ENCODE measurements at places on chromosomes 11 and 22.

DNA sequence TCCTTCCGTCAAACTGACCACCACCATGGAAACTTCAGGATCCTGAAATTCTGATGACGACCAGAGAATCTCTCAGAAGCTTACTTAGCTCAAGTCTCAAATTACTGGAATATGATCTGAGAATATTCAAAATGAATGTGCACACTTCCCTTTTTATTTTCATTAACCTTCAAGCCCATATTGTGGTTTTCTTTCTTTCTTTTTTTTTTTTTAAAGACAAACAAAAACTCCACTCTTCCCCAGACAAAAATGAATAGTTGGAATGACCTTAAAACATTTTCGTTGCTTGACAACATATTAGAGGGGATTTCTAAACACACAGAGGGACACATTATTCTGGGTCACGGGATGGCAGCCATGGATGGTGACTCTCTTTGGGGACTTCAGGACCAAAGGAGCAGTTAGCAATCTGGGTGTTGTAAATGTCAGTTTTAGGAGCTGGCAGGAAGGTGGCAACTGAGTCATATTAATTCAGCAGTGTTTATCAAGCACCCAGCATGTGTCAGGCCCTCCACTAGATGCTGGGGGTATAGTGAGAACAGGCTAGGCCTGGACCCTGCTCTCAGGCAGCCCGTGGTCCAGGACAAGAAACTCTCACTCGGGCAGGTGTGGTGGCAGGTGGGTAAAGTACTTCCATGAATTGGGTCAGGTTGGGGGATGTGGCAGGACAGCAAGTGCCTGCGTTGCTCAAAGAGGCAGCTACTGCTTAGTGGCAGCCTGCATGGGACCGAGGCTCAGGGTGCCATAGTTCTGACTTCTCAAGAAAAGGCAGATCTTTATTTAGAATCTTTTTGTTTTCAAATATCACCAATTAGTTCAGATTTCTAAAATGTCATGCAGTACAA, 126.1 kb downstream of the HIPK3 start:
- DNase-seq, result peak; percentile 13

DNA sequence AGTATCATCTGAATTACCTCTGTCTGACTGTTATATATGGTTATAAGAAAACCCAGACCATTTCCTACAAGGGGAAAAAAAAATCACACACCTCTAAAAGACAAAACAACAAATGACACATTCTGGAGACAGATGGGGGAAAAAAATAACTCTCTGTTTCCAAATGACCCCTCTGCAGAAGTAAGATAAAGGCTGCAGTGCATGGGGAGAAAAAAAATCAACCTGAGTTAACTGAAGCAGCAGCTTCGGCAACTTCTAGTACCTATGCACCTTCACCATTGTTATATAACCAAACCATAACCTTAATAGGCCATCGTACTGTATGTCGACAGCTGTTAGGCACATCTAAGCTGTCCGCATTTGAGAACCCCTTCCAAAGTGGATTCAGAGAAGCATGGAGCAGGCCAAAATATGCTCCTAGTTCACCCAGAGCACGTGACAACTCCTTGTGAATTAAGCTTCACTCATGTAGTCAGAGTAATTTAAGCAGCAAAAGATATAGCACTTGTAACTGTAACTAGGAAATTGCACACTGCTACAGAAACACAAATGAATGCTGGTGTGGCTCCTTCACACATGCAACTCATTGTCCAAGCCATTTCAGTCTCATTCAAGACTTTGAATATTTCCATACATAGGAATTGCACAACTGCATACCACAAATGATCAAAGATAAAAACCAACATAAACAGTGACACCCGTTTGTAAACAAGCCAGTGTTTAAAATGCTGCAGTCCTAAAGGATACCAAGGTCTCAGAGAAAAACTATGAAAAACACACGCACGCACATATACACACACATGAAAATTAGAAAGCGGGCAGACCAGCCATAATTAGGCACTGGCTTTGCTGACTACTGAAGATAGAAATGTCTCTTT, 2.7 kb downstream of the SIK3 start:
- no peak for DNase-seq

GRCh38 chr11:117366248-117366647, 38.6 kb downstream of the CEP164 start:
- DNase-seq, result no peak

GRCh38 chr11:101620026-101620425, 36.2 kb upstream of the TRPC6 start:
- no peak for DNase-seq

DNA sequence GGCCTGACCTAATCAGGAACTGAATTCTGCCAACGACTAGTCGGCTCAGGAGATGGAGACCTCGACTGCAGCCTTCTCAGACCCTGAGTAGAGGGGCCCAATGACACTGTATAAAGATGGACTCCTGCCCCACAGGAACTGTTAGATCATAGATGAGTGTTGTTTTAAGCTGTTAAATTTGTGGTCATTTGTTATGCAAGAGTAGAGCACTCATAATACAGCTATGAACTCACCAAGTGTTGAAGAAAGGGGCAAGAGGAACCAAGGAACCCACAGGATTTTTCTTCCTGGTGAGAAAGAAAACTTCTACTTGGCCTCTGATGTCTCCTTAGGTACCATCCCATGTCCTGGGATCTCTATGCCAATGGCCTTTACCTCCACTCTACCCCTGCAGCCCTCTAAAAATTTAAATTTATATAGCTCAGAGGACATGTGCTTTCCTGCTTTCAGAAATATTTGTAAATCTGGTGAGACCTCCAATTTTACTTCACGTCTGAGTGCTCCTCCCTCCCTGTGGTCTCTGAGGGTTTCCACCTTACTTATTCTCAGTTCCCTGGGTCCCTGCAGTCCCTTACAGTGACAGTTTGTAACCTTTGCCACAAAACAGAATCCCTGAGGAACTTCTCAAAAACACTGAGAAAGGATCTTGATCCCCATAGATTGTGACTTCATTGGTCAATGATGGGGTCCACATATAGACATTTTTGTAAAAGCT, 256.3 kb upstream of the ARHGAP20 start:
- DNase-seq, result peak; percentile 67

GRCh38 chr22:30054764-30055069, 25.5 kb upstream of the HORMAD2 start:
- DNase-seq, result no peak

- DNase-seq, result no peak
Measured at GRCh38 chr11:22349491-22349890, 11.3 kb downstream of the SLC17A6 start.

DNA sequence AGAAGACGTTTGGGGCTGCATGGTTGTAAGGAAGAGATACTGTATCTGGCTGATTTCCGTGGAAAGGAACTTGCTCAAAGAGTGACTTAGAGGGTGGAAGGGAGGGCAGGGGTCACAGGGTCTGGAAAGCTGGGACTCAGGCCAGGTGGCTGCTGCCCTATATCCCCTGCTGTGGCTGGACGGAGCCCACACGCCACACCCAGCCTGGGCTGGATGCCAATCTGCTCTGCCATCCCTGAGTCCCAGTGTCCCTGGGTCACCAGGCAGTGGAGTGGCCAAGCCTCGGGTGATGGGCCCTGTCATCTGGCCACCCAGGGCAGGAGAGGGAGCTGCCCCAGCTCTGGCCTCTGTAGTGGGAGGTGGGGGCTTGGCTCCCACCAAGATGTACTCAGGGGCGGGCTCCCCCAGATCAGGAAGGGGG, 26.5 kb upstream of the KRTAP5-7 start:
- DNase-seq, result no peak

GRCh38 chr11:90594658-90595057, 371.8 kb upstream of the CHORDC1 start:
- DNase-seq, result no peak

- peak; percentile 73 for DNase-seq
Measured at GRCh38 chr22:44179989-44180705, 578 bp upstream of the PARVG start.

DNA sequence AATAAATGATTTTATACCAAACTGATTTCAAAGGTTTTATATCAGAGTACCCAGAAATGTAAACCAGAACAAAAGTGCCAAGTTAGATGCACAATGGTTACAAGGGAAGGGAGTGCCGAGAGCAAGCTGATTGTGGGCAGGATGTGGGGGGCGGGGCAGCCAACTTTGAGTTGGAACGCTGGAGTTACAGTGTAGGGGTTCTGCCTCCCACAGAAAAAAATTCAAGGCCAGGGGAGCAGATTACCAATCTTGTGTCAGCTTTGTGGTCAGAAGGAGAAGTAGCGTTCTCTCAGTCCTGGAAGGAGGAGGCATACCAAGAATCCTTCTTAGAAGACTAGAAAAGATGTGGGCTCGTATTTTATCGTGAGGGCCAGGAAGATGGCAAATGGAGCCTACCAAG, 15.9 kb upstream of the POU2AF2 start:
- DNase-seq, result peak; percentile 55

GRCh38 chr11:8263769-8264410, at the start of gene LMO1:
Gene LMO1, minus strand, starts transcription at chr11:8263878. Its CDS starts 516 bp downstream, at chr11:8263362.
- DNase-seq, result peak; percentile 80

- no peak for DNase-seq
Measured at GRCh38 chr11:32326522-32326921, 108.8 kb downstream of the WT1 start.

DNA sequence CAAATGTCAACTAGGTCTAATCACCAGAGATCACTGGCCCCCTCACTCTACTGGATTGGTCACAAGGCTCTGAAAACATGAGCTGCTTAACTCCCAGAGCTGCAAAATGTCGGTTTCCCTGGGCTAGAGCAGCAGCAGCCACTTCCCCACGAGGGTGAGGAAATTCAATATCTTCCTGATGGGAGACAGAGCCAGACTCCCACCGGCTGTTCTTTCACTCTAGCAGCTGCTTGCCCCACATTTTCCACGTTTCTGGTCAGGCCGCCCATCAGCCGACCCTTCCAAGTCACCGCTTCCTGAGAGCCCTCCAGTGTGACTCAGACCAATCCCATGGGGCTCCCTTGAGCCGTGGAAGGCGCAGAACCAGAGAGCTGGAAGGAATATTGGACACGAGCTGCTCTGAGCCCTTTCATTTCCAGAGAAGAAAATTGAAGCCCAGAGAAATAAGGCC, 227.0 kb downstream of the ADAMTS15 start:
- no peak for DNase-seq

GRCh38 chr22:34105461-34106062, 185.3 kb upstream of the LARGE1 start:
- peak; percentile 53 for DNase-seq

- DNase-seq, result no peak
Measured at GRCh38 chr11:69563946-69564775, 76.8 kb upstream of the CCND1 start.

GRCh38 chr11:14378171-14378570, 19.2 kb upstream of the RRAS2 start:
- no peak for DNase-seq

- DNase-seq, result peak; percentile 26
Measured at GRCh38 chr11:119593346-119593745, 135.7 kb downstream of the NECTIN1 start.

GRCh38 chr11:103880968-103881367, 155.5 kb upstream of the DDI1 start:
- no peak for DNase-seq

DNA sequence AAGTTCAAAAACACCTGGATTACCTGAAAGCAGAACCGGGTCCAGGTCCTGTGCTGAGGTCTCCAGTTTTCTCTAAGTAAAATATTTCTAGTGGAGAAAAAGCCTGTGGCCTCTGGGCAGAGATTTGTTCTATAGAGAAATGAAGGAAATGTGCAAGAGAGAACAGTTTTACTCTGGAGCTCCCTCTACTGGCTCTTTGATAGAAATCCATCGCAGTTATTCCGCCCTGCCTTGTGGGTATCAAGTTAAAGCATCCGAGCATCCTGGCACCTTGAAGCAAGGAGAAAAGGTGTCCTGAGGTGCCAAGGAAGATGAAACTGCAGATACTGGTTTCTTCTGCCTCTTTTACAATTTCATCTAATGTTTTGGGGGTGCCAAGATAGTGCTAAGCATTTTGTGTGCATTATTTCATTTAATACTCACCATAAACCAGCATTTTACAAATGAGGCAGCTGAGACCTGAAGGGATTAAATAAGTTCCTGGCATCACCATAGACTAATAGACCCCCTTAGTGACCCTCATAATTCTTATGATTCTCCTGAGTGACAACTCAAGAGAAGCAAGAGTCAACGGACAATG, 113.1 kb upstream of the HSD17B12 start:
- peak; percentile 35 for DNase-seq

DNA sequence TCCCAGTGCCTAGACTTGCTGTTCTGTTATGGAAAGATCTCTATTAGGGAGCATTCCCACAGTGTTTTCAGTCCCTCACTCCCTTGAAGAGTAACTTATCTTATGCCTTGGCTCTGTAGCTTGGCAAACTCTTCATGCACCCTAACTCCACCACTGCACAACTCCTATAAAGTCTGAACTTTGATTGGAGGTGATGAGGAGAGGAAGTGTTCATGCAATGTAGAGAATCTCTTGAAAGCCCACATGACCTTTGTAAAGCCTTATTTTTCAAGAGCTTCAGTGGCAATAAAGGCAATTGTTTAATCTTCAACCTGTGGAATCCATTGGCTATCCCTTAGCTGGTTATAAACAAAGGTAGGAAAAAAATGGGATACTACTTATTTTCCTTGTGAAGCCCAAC, 176.2 kb downstream of the ETS1 start:
- DNase-seq, result no peak

- DNase-seq, result no peak
Measured at GRCh38 chr11:32838505-32839274, 9.0 kb downstream of the PRRG4 start.

- no peak for DNase-seq
Measured at GRCh38 chr11:127815331-127815730, 772.0 kb downstream of the ETS1 start.

- DNase-seq, result no peak
Measured at GRCh38 chr11:123187665-123188507, 7.2 kb downstream of the CLMP start.

GRCh38 chr22:34490886-34491285, 570.6 kb upstream of the LARGE1 start:
- DNase-seq, result no peak

- DNase-seq, result no peak
Measured at GRCh38 chr11:63911440-63911839, 5.5 kb downstream of the RCOR2 start.

- DNase-seq, result no peak
Measured at GRCh38 chr11:22508665-22509064, 117.0 kb downstream of the FANCF start.

DNA sequence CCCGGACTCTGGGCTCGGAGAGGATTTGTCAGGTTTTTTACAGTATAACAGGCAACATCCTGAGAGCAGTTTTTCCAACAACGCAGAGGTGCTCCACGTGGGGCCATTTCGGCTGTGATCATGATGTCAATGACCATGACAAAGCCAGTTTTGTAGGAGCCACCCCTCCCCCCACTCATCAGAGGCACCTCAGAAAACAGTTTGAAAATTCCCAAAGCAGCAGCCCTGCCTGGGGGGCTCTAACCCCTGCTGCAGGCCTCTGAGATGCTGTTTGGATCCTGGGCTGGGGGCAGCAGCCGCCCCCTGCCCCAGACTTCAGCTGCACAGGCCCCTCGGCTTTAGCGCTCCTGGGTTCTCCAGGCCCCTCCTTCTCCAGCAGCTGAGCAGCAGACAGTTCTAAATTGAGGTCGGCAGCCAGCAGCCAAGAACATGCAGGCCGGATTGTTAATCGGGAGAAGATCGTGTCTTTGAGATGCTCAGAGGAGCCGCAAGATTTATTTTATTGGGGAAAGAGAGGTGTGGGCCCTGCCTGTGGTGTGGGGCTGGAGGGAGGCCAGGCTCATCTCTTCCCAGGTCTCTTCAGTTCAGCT, 19.4 kb downstream of the NFAM1 start:
- no peak for DNase-seq

GRCh38 chr11:47426062-47426956, at the start of gene PSMC3:
Gene PSMC3, minus strand, starts transcription at chr11:47426439. Its CDS starts 160 bp downstream, at chr11:47426279.
- DNase-seq, result peak; percentile 99

GRCh38 chr11:112019066-112019465, 6.1 kb upstream of the DLAT start:
- no peak for DNase-seq

GRCh38 chr11:22761066-22761465, 68.5 kb downstream of the SVIP start:
- DNase-seq, result no peak

Data from suppressor macrophage (primary cell).